ENCODE measurements at places on chromosomes 2 and 18.

DNA sequence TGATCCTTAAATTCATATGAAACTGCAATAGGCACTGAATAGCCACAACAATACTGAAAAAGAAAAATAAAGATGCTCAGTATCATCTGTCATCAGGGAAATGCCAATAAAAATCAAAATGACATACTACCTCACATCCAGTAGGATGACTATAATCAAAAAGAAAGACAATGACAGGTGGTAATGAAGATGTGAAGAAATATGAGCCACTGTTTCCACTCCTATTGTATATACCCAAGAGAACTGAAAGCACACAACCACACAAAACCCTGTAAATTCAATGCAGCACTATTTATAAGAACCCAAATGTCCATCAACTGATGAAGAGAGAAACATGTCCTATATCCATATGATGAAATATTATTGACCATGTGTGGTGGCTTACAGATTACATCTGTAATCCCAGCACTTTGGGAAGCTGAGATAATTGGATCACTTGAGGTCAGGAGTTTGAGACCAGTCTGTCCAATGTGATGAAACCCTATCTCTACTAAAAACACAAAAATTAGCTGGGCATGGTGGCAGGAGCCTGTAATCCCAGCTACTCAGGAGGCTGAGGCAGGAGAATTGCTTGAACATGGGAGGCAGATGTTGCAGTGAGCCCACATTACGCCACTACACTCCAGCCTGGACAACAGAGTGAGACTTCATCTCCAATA, 39.9 kb downstream of the MAP3K2 start:
- no peak for DNase-seq

GRCh38 chr2:24724111-24724775, 68.9 kb downstream of the PTRHD1 start:
- DNase-seq = no peak

DNA sequence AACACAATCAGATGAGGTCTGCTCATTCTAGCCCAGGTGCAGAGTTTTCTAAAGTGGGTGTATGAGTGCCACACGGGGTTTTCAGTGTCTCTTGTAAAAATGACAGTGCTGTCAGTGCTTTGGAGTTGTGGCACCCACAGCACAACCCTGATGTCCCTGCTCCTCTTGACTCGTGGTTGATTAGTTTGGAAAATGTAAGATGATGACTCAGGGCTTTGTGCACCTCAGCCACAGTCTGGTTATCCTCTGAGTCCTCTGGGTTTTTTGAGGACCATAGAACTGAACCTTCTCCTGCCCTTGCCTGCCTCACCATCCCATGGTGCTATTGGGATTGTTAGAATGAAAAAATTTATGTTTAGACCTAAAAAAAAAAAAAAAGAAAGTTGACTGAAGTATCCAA, 105.6 kb downstream of the MYO1B start:
- no peak for DNase-seq

DNA sequence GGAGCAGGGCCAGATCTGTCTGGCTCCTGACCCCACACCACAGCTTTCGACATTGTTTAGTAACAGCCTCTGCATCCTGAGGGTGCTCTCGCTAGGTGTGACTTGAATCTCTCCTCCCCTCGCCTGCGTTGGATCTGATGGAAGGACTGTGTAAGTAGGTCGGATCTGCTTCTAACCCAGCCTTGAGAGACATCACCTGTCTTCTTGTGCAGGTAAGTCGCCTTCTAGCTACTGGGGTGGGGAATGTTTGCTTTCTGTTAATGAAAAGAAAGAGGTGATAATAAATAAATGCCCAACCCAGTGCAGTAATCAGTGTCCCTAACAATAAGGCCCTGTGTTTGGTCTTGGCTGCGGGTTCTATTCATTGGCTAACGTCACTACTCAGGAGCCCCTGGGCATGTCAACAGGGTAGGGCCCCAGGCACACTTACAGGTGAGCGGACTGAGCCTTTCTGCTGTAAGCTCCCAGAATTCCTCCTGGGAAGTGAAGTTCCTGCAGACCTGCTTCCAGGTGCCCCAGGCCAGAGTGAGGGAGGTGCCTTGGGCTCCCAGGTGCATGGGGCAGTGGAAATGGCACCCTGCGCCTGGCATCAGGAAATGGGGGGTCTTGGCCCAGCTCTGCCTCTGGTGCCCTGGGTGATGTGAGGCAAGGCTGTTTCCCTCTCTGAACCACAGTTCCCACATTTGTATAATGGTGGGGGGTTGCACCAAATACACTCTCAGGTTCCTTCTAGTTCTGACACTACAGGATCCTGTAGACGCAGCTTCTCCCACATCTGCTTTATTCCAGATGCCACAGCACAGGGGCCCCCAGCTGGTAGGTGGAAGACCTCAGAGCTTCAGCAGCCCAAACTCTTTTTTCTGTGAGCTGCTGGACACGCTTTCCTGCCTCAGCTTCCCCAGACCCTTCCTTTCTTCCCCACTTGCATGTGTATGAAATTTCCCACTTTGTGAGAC, 11.2 kb upstream of the FOSL2 start:
- no peak for DNase-seq

DNA sequence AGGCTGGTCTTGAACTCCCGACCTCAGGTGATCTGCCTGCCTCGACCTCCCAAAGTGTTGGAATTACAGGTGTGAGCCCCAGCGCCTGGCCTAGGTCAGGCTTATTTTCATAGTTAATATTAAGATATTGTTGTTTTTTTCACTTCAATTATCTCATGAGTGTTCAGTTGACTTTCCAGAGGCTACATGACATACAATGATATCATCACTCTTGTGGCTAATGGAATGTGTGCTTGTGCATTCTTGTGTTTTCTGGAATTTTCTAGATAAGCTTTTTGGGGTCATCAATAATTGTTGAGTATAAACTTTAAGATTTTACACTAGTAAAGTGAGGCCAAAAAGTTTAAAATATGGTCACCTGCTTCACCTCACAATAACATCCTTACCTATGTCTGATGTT, 180.9 kb downstream of the FIGN start:
- no peak for DNase-seq

GRCh38 chr2:6827566-6828298, 38.0 kb downstream of the CMPK2 start:
- DNase-seq = no peak

DNA sequence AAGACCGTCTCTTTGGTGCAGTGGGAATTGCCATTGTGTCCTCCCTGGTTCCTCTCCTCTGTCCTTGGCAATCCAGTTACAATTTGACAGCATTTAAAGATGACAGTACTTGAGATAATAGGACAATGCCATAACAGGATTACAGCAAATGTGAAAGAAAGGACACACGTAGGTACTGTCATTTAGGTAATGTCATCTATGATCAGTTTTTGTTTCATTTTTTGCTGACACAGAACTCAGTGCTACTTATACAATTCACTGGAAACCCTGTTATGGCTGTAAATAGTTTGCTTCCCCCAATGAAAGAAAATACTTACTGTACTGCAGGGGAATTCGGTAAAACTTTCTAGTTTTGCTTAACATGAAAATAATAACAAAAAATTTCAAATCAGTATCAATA, 65.2 kb downstream of the BCL11A start:
- DNase-seq = no peak

GRCh38 chr2:160596441-160596840, 102.8 kb upstream of the RBMS1 start:
- DNase-seq = no peak

- DNase-seq = no peak
Observed at GRCh38 chr2:5674026-5674340, 18.2 kb upstream of the SOX11 start.

DNA sequence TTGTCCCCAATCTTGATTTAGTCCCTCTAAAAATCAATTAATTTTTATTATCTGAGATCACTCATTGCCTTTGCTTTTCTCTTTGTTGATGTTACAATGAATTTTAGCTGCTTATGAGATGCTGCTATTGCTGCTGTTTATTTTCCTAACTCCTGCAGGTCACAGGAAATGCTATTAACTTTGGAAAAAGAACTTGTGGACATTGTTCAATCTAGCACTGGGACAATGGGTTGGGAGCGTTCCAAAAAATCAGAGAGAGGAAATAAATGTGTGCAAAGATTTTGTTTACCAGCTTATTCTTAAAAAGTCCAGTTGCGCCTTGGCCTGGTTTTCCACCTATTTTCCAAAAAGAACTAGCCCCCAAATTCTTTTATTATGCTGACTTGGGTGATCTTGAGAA, 268.3 kb downstream of the PTH2R start:
- no peak for DNase-seq

- DNase-seq = no peak
Observed at GRCh38 chr18:78860117-78860516, 119.5 kb upstream of the SALL3 start.

DNA sequence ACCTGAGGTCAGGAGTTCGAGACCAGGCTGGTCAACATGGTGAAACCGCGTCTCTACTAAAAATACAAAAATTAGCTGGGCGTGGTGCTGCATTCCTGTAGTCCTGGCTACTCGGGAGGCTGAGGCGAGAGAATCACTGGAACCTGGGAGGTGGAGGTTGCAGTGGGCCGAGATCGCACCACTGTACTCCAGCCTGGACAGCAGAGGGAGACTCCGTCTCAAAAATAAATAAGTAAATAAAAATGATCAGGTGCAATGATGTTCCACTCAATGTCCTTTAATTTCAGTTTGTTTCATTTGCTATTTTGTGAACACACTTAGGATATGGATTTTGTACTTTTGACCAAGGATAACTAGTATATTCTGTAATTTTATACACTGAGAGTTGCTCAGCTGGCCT, 9.3 kb downstream of the HADHA start:
- DNase-seq = no peak

GRCh38 chr2:109411640-109412325, 202.0 kb downstream of the SEPTIN10 start:
- no peak for DNase-seq

GRCh38 chr2:2879071-2879470, 498.5 kb downstream of the EIPR1 start:
- no peak for DNase-seq

- no peak for DNase-seq
Observed at GRCh38 chr2:232502511-232502910, 14.9 kb upstream of the ECEL1 start.

- DNase-seq = no peak
Observed at GRCh38 chr2:201643216-201643890, at the start of gene TMEM237. Gene TMEM237, minus strand, starts transcription at chr2:201643503. Its CDS starts 103 bp downstream, at chr2:201643400.

- no peak for DNase-seq
Observed at GRCh38 chr2:98036349-98037000, 40.7 kb upstream of the TMEM131 start.

All from PC-9 (cell line).